C1 segment of cervical spinal cord (tissue), 14 donors: ENCODE measurements at places on chromosomes 16 and 17.
A peak's percentile ranks its signal among the peaks of the same experiment; 100 is the strongest.

GRCh38 chr16:57614536-57614935 is 13.9 kb upstream of the ADGRG1 start:
- DNase-seq, result no peak

- DNase-seq, result no peak
Measured at GRCh38 chr17:81483862-81484194, 28.8 kb downstream of the ACTG1 start.

GRCh38 chr17:12928736-12929135 is 89.1 kb downstream of the ELAC2 start:
- no peak for DNase-seq

DNA sequence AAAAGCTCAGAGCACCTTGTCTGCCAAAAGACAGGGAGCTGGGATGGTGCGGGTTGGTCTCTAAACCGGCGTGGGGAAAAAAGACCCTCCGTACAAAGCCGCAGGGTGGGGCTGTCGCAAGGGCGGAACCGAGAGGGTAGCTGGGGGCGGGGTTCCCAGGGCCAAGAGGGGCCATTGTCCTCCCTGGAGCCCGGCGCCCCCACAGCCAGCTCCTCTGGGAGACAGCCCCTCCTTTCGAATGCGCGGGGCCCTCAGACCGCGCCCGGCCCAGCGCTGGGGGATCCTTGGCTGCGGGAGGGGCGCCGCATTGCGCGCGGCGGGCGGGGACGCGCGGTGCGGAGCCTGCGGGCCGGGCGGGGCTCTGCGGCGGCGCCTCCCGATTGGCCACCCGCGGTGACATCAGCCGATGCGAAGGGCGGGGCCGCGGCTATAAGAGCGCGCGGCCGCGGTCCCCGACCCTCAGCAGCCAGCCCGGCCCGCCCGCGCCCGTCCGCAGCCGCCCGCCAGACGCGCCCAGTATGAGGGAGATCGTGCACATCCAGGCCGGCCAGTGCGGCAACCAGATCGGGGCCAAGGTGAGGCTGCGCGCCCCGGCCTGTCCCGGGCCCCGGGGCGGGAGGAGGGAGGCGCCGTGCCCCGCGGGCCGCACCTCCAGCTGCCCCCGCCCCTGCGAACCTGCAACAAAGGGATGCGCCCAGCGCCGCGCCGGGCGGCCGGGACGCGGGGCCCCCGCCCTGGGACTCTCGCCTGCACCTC is at the start of gene TUBB3:
Gene TUBB3, plus strand, starts transcription at position 459 of the 756 bp plus-strand sequence. Its CDS starts 60 bp downstream, at position 519.
- DNase-seq, result peak; percentile 36

DNA sequence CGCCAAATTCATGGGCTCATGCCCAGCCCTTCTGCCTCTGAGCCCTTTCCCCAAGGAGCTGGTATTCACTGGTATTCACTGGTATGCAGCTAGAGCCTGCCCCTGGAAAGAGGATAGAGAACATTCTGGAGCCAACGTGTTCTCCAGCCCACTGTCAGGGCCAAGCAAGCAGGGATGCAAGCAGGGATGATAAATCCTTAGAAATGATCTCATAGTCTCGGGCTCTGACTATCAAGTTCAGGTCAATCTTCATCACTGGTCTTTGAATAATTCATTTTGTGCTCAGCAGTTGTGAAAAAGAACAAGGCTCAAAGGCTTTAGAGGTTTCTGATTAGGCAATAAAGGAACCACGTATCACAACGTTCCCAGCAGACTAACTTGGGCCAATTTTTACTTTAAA is 57.3 kb downstream of the CACNG5 start:
- no peak for DNase-seq

- DNase-seq, result no peak
Measured at GRCh38 chr17:42167807-42168206, 13.0 kb upstream of the RAB5C start.

GRCh38 chr17:36089888-36090836 is at the start of gene CCL3:
Gene CCL3 (minus strand): TSS chr17:36090143. CDS start chr17:36090058, 85 bp downstream.
- DNase-seq, result peak; percentile 51

GRCh38 chr17:1029196-1029921 is 32.4 kb downstream of the TIMM22 start:
- DNase-seq, result no peak

DNA sequence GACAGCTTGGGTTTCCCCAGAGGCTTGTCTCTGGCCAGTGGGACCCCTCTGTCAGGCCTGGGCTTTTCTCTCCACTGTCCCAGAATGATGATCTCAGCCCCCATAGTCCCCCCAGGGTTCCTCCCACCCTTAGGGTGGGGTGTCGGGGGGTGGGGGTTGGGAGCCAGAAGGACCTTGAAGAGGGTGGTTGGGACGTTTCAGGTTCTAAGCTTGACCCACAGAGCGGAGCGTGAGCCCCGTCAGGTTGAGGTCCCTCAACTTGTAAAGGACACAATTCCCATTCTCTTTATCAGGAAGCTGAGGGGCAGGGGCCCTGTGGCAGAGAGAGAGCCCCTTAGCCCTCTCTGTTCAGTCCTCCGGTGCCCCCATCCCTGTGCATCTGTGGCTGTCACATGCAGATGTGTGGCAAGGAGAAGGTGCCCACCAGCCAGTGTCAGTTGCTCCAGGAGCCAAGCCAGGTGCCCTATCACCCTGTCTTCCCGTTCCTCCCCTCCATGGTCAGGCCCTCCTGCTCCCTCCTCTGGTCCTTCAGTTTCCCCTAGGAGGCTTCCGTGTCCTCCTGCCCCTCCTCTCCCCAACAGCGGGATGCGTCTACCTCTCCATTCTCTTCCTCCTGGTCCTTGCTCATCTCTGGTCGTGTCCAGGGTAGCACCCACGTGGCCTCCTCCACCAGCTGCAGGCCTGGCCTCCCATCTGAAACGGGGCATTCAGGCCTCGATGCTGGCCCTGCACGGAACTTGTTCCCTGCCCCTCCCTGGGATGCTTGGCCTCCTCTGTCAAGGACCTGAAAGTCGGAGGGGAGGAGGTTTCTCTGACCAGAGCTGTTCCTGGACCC is 1.5 kb upstream of the NTN3 start:
- no peak for DNase-seq

- no peak for DNase-seq
Measured at GRCh38 chr16:65598621-65599020, 476.8 kb upstream of the CDH11 start.

GRCh38 chr17:36209575-36209974 is 1.3 kb upstream of the CCL4L2 start:
- DNase-seq, result no peak

GRCh38 chr17:46977348-46977747 is 1.7 kb downstream of the RPRML start:
- DNase-seq, result no peak

GRCh38 chr17:67431249-67432015 is 54.4 kb downstream of the PITPNC1 start:
- no peak for DNase-seq

DNA sequence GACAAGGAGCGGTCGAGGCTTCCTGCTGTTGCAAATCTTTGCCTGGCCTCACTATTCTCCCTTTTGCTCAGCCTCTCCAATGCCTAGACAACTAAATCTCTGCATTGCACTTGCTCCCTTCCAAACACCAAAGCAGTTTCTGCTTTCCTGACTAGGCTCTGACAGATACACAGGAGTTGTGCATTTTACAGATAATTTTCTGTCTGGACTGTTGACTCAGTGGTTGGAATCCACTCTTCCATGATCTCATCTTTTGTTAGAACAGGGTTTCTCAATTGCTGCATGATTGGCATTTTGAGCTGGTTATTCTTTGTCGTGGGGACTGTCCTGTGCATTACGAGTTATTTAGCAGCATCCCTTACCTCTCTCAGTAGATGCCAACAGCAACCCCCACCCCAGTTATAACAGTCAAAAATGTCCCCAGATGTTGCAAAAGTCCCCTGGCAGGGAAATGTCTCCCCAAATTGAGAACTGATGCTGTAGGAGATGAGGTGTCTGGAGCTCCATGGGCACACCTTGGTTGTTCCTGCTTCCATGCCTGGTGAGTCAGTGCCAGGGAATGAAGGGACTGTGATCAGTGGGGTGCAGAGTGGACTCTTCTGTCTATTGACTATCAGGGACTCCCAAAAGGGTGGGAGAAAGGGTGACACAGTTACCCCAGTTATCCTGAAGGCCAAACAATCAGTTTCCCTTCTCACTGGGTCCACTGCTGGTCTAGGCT is 557.4 kb upstream of the PSMD7 start:
- DNase-seq, result no peak

GRCh38 chr17:2655546-2655945 is 56.0 kb downstream of the CLUH start:
- no peak for DNase-seq

DNA sequence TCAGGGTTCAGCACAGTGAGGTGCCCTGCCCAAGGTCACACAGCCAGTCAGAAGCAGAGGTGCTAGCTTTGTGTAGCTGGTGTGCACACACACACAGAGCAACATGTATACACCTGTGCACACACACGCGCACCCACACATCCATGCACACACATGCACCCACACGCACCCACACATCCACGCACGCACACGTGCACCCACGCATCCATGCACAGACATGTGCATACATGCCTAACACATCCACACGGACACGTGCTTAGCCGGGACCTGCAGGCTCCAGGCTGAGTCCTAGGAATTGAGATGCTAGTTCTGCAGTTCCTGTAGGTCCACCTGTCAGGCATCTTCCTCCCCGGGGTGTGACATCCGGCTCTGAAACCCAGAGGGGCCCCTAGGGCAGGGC is 13.0 kb upstream of the DPEP1 start:
- DNase-seq, result no peak

- no peak for DNase-seq
Measured at GRCh38 chr17:43745541-43745940, 13.1 kb downstream of the SOST start.

- no peak for DNase-seq
Measured at GRCh38 chr17:29973005-29973404, 31.6 kb downstream of the EFCAB5 start.

- DNase-seq, result no peak
Measured at GRCh38 chr16:65062736-65063583, 58.9 kb downstream of the CDH11 start.

- no peak for DNase-seq
Measured at GRCh38 chr17:47776330-47777197, 43.5 kb downstream of the TBX21 start.

DNA sequence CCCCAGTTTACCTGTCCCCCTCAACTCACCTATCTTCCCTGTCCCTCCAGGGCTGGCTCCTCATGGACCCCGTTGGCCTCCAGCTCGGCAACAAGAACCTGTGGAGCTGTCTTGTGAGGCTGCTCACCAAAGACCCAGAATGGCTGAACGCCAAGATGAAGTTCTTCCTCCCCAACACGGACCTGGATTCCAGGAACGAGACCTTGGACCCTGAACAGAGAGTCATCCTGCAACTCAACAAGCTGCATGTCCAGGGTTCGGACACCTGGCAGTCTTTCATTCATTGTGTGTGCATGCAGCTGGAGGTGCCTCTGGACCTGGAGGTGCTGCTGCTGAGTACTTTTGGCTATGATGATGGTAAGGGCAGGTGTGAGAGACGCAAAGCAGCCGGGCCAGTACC is 31.3 kb downstream of the NLRC5 start:
- DNase-seq, result no peak

DNA sequence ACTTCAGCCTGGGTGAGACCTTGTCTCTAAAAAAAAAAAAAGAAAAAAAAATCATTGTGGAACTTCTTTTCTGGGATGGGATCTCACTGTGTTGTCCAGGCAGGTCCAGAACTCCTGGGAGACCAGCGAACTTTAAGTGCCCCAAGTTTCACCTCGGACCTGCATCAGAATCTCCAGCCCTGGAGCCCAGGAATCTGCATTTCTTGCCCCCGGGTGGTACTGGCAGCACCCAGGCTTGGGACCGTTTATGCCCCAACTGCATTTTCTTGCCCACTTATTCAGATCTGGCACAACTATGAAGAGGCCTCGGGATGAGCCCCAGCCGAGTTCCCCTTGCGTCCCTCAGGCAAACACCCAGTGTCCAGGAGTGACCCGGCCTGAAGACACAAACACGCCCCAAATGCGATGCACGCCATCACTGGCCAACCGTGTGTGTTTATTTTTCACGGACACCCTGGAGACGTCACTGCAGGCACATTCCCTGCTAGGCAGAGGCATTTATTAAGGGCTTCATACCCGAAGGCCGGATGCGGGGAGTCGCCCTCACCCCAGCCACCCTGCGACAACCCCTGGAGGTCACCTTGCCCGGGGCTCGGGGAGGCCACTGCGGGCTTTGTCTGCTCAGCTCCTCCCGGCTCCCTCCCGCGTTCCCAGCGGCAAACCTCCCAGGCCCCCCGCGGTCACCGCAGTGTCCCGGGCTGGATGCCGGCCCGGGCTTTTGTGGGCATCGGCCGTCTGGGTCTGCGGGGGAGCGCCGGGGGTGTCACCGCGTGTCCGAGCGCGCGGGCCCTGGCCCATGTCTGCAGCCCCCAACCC is 684 bp upstream of the SPIRE2 start:
- peak; percentile 37 for DNase-seq

DNA sequence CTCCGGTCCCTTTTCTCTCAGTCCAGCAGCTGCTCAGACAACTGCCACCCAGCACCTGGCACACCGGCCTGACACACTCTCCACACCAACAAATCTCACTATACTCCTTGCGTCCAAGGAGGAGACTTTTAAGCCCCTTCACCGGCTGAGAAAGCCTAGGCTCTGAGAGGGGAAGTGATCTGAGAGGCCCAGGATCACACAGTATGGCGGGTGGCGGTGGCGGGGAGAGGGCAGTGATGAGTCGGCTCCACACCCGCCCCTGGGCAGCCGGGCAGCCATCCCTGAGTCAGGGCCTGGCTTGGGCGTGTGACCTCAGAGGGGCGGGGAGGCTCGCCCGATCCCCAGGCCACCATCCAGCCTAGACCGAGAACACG is 569 bp downstream of the FLII start:
- DNase-seq, result peak; percentile 80

GRCh38 chr17:77609553-77610517 is 348.7 kb upstream of the TNRC6C start:
- no peak for DNase-seq

DNA sequence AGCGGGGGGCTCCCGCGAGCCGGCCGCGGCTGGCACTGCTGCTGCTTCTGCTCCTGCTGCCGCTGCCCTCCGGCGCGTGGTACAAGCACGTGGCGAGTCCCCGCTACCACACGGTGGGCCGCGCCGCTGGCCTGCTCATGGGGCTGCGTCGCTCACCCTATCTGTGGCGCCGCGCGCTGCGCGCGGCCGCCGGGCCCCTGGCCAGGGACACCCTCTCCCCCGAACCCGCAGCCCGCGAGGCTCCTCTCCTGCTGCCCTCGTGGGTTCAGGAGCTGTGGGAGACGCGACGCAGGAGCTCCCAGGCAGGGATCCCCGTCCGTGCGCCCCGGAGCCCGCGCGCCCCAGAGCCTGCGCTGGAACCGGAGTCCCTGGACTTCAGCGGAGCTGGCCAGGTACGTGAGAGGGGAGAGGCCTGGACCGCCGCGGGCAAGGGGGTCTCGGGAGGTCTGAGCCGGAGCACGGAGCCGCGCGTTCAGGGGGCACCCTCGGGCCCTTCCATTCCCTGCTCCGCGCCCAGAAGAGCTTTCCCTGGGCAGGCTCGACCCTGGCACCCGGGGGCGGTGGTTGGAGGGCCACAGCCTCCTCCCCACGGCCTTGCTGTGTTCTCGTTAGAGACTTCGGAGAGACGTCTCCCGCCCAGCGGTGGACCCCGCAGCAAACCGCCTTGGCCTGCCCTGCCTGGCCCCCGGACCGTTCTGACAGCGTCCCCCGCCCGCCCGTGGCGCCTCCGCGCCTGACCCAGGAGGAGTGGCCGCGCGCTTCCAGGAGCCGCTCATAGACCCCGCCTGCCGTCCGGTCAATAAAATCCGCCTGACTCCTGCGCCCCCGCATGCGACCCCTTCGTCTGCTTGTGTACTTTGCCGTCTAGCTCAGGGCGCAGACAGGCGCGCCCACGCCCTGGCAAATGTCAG is 591 bp downstream of the NPW start:
- no peak for DNase-seq
